BE2C (cell line): ENCODE measurements at places on chromosomes 4 and X.
A peak's percentile ranks its signal among the peaks of the same experiment; 100 is the strongest.

- DNase-seq: no peak
Measured at GRCh38 chr4:160675550-160675949, 1488.2 kb downstream of the FSTL5 start.

DNA sequence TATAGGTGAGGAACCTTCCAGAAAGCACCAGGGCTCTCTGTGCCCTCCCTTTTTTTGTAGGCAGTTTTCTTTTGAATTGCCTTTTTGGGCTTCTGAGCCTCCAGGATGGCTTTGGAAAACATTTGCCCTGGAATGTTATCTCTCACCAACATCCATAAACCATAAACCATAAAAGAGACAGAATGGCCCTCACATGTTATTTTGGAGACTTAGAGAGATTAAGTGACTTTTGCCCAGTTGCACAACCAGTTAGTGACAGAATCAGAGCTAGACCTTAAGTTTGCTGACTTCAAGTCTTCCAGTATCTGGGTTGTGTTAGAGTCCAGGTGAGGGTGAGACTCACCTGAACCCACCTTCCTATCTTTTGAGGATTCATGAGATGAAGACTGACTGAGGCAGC, 153.0 kb upstream of the STX18 start:
- DNase-seq: no peak

GRCh38 chr4:2671267-2671895, 84.8 kb downstream of the TNIP2 start:
- DNase-seq: no peak

DNA sequence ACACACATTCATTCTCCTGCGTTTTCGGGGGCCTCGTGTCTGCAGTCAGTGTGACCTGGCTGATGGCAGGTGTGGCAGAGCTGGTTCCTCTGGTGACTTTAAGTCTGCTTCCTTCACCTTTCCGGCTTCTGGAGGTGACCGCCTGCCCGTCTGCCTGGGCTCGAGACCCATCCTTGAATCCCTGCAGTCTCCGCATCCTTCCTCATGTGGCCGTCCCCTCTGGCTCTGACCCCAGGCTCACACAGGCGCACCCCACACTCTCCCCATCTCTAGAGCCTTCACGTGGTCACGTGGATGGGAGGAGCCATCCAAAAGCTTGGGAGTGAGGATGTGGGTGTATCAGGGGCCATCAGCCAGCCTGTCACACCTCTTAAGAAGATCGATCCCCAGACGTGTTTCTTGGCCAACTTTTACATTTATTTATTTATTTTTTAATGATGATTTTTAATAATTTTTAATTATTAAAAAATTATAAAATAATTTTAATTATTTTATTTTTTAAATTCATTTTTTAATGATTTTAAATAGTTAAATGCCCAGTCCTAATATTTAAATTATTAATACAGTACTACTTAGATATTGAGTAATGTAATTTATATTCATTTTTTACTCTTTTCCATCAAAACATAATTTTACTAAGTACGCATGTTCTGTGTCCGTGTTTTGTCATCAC, 20.9 kb downstream of the RGS12 start:
- peak; percentile 1 for DNase-seq

GRCh38 chr4:122845760-122846159, 19.1 kb downstream of the FGF2 start:
- no peak for DNase-seq

GRCh38 chr4:141099326-141099725, 33.9 kb downstream of the RNF150 start:
- no peak for DNase-seq

GRCh38 chr4:76926841-76927240, 22.7 kb upstream of the SEPTIN11 start:
- no peak for DNase-seq

GRCh38 chr4:4388836-4389575, 2.1 kb downstream of the NSG1 start:
- DNase-seq: no peak

DNA sequence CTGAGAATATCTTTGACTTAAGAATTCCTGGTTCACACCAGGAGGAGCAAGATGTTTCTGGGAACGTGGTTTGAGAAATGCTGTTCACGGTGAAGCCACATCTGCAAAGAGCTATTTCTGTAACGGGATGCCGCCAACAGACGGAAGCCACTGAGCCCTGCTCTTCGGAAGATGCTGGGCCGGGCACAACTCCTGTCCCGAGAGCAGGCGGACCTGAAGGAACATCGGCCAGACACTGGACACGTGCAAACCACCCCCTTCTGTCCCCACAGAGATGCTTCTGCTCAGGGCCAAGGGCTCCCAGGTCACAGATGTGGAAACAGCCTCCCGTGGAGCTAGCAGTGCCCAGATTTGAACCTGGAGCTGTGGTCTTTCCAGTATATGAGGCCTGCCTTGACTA, 24.3 kb downstream of the HMX1 start:
- no peak for DNase-seq

DNA sequence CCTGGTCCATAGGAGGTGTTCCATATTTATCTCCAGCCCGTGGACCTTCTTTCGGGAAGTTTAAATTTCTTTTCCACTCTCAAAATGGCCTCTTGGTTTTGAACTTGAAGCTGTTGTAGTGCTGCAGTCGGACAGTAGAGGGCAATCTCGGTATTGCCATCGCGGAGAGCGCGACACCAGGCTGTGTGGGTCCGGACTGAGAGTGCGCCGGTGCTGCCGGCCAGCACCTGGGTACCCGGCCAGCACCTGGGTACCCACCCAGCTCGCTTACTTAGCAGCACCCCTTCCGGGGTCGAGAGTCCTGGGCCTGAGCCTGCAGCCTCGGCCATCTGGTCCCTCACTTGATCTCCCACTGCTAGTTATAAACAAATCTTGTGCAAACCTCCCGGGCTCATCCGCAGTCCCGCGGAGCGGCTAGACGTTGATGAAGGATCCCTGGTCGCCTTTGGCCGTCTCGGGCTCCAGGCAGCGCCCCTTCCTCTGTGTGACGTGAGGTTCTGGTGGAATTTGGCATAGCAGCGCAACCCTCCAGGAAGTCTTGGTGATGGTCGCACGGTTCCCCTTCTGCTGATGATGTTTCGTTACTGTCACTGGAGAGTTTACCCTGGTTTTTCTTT, 18.0 kb downstream of the FAM9A start:
- no peak for DNase-seq

GRCh38 chr4:165678236-165678935, 194.7 kb upstream of the TLL1 start:
- no peak for DNase-seq

DNA sequence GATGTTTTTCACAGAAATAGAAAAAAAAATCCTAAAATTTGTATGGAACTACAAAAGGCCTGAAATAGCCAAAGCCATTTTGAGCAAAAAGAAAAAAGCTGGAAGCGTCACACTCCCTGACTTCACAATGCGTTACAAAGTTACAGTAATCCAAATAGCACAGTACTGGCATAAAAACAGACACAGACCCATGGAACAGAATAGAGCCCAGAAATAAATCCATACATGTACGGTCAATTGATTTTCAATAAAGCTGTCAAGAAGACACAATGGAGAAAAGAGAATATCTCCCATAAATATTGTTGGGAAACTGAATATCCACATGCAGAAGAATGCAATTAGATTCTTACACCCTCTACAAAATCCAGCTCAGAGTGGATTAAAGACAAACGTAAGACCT, 208.2 kb downstream of the AFAP1 start:
- DNase-seq: no peak

DNA sequence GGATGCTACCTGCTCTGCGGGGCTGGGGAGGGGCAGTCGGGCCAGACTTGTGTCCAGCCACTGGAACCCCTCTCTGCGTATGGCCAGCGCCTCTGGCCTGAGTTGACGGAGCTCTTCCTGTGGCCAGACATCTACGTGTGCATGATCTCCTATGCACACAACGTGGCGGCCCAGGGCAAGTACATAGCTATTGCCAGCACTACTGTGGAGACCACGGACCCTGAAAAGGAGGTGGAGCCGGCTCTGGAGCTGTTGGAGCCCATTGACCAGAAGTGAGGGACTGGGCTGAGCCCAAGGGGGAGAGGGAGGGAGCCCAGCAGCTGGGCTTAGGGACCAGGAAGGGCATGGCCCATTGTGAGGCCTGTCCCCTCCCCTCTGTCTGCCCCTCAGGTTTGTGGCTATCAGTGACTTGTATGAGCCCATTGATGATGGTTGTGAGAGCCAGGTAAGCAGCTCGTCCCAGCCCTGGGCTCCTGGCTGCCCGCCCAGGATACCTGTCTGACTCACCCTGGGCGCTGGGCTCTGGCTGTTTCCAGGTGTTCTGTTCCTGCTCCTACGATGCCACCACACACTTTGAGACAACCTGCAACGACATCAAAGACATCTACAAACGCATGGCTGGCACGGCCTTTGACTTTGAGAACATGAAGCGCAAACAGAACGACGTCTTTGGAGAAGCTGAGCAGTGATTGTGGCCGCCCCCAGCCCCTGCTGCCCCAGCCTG, 1.8 kb upstream of the FAM50A start:
- DNase-seq: no peak

GRCh38 chr4:182143086-182143821, 99.9 kb upstream of the TENM3 start:
- DNase-seq: no peak
